ENCODE measurements at places on chromosomes 2 and 18. TPM values are rescaled to one million over a fixed set of nuclear protein-coding genes. Genes with fewer than 3 reads are reported as not detected.

Gene FOXI3
- 0.51 TPM for total RNA-seq

GRCh38 chr18:35582899-35583558 is 1.5 kb downstream of the GALNT1 start:
- DNase-seq, result peak; percentile 48

GRCh38 chr18:67485655-67486054 is 30.9 kb downstream of the DSEL start:
- DNase-seq, result no peak

DNA sequence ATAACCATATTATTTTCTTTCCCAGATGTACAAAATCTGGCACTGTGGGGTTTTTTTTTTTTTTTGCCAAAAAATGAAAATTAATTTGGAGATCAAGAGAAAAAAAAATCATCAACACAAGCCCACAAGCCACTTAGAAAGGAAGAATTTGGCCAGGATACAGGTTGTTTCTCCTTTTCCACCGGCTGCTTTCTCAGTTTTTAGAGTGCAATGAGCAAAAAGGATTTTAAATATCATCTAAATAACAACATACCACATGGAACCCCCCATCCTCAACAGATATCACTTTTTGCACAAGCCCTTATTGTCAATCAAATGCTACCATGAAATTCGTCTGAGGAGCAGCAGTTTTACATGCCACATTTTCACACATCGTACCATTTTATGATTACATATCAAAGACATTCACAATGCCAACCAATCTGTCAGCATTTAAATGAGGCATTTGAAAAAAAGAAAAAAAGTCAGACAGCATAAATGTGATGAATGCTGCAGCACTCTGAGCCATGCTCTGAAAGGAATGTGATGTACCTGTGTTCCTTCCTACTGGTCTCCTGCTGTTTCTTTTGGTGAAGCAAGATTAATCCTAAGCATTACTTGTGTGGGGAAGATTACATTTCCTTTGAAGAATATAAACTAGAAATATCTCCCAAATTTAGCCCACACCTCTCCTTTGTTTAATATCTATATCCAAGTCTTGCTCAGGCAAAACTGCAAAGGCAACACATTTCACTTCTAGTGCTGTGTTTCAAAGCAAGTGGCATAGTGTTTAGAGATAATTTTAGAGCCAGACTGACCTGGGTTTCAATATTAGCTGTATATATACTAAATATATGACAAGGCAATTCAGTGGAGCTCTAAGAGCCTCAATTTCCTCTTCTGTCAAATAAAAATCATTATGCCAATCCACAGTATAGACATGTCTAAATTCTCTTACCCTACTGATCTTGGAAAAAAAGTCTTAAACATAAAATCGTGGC is 391.3 kb downstream of the CMPK2 start:
- no peak for DNase-seq
